Activated naive CD4-positive, alpha-beta T cell treated with anti-CD3 and anti-CD28 coated beads for 36 hours (primary cell): ENCODE measurements at places on chromosomes 7 and 10.
A peak's percentile ranks its signal among the peaks of the same experiment; 100 is the strongest.

DNA sequence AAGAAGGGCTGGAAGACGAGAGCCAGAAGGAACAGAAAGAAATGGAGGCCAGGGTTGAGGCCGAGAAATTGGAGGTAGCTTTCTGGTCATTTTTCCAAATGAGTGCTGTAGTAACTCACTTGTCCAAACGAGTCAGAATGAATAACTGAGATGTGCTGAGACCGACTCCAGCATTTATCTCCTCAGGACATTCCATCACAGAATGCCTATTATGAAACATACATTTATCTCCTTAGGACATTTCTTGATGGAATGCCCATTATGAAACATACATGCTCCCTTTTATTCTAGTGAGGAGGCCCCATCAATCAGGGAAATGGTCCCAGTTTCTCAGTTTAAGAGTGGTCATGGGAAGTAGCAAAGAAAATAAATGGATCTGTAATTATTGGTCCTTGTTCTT lies 16.5 kb downstream of the AVL9 start:
- no peak for DNase-seq

GRCh38 chr7:150806863-150807262 lies 6.3 kb downstream of the TMEM176A start:
- DNase-seq = no peak

GRCh38 chr10:127429601-127430312 lies 119.4 kb upstream of the NPS start:
- no peak for DNase-seq

DNA sequence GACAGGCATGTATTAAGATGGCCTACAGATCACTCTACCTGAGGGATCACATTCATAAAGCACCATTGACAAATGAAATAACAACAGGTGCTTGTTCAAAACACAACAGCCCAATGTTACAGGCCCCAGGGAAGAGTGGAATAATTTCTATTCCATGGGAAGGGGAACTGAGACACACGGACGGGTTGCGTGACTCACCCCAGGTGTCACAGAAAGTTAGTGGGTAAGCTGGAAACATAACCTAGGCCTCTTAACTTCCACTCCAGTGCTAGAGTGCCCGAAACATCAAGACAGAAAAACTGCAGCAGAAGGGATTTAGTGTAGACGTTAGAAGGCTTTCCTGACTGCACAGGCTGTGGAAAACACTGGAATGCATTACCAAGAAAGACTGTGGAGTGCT lies 48.3 kb downstream of the SLC37A3 start:
- no peak for DNase-seq

- peak; percentile 35 for DNase-seq
Measured at GRCh38 chr10:12509016-12509793, 159.9 kb downstream of the CAMK1D start.
